ELR (cell line): ENCODE measurements at places on chromosomes 7 and 10.

DNA sequence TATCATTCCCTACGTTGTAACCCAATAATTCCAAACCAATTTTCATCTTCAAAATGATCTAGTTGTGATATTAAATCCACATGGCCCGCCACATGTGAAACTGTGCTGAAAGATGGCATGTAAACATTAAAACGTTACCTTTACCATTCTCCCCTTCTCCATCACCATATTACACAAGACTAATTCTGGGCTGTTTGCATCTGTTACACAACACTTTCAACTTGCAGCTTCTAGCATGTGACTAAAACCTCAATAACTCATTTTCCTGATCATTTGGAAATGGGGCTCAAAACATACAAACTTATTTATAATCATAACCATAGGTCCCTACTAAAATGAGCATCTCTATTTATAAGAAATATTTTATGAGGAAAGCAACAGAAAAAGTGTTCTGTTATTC lies 4.7 kb downstream of the MTERF1 start:
- no peak for DNase-seq

DNA sequence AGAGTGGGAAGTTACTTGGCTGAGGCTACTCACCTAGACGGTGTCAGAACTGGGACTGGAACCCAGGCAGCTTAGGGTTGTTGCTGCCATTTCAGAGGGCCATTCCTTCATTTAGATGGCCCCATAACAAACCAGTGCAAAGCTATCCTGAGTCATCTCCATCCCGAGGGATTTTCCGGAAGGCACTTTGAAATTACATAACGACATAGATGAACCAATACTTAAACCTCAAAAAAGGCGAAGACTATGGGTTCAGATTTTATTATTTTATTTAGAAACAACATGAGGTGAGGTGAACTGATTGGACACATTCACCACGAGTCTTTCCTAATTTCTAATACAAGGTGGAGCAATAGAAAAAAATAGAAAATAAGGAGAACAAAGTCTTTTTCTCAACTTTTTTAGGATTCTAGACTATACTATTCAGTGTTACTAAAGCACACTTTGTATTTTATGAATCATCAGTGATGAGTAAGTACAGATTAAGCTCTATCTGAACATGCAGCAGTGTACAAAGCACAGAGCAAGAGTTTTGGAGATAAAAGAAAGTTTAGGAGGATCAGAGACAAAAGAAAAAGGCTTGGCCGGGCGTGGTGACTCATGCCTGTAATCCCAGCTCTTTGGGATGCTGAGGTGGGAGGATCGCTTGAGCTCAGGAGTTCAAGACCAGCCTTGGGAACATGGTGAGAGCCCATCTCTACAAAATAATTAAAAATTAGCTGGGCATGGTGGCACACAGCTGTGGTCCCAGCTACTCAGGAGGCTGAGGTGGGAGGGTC lies 79.5 kb upstream of the SVIL start:
- peak; percentile 91 for DNase-seq

GRCh38 chr10:1874533-1874932 lies 137.2 kb upstream of the ADARB2 start:
- DNase-seq: no peak

DNA sequence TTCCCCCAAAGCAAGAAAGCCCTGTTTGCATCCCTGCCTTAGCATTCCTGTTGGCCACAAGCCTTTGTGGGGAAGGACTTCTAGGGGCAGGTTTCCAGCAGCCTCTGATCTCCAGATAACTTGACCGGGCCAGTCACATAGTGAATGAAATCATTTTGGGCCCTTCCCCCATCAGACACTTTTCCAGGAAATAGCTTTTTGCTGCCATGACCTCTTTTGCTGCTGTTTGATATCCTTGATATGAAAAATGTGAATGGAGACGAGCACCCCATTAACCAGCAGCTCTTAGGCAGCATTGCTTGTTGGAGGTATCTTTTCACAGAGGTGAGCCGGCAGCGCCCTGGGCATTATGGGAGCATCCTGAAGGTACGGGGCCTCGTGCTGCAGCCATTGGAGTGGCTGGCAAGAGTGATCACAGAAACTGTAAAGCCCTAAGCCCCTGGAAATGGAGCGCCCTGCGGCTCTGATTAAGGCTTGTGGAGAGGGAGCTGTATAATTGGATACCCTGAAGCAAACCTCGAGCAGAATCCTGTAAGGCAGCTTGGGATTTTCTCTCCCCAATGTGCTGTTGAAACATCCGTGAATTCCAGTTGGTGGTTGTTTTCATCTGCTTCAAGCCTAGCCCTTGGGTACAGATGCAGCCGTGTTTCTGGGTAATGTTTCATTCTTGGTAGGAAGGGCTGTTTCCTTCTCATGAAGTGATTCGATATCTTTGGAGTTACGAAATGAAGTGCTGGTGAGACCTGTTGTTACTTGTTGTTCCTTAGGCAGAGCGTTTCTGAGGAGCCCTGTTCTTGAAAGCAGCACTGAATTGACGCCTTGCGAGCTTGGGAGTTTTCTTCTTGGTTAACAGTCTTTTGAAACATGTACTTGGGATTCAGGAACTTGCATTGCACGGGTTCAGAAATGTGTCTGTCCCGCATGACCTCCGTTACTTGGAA lies 179.0 kb downstream of the PTEN start:
- DNase-seq: no peak

DNA sequence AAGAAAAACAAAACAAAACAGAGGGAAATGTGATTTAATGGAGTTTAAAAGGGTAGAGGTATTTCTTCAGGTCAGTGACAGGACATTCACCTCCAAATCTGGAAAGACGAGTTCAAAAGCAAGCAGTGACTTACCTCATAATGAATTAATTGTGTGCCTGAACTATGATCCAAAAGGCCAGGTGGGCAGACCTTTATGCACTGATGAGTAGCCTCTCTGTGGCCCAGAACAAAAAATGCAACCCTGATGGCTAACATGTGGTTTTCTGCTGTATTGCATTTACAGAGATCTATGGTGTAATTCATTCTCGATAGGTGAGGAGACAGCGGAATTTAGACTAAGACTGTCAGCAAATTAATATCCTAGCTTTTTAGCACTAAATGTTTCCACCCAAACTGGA lies 142.0 kb downstream of the HDAC9 start:
- no peak for DNase-seq

GRCh38 chr10:65566906-65567305 lies 1358.9 kb upstream of the LRRTM3 start:
- no peak for DNase-seq

DNA sequence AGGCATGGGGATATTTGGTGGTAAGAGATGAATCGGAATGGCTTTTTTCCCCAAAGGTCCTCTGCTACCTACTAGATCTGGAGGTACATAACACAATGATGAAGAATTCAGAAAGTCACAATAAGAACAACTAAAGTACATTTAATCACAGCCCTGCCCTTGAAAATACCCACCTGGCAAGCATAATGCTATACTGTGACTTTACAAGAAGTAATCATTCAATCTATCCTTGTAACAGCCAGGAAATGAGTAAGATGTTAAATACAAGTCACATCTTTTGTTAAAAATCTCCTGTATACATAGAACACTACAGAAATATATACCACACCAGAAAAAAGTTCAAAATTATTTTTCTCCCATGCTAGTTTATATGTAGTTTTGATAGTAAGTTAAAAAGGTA lies 108.3 kb upstream of the ABCB5 start:
- DNase-seq: no peak

DNA sequence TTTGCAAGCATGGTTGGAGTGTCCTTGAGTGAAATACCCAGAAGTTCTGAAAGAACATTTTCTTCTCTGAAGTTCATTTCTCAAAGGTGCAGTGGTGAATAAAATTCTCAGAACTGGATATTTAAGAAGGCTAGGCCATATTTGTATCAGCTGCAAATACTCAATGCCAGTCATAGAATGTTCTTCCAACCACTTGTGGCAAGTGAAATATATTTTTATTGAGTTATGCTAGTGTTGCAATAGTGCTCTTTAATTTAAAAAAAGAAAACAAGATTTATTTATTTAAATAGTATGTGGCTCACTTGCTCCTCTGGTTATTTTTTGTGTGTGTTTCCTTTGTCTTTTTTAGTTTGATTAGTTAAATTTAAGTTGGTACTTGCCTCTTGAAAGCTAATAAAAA lies 64.5 kb downstream of the PALS2 start:
- no peak for DNase-seq
